NCI-H1092 treated with DMSO at 0.1 percent for 48 hours (cell line): ENCODE measurements at places on chromosomes 7 and 10.

- peak; percentile 50 for DNase-seq
These were observed 21.9 kb upstream of the KCNK18 start for GRCh38 chr10:117175215-117175900.

DNA sequence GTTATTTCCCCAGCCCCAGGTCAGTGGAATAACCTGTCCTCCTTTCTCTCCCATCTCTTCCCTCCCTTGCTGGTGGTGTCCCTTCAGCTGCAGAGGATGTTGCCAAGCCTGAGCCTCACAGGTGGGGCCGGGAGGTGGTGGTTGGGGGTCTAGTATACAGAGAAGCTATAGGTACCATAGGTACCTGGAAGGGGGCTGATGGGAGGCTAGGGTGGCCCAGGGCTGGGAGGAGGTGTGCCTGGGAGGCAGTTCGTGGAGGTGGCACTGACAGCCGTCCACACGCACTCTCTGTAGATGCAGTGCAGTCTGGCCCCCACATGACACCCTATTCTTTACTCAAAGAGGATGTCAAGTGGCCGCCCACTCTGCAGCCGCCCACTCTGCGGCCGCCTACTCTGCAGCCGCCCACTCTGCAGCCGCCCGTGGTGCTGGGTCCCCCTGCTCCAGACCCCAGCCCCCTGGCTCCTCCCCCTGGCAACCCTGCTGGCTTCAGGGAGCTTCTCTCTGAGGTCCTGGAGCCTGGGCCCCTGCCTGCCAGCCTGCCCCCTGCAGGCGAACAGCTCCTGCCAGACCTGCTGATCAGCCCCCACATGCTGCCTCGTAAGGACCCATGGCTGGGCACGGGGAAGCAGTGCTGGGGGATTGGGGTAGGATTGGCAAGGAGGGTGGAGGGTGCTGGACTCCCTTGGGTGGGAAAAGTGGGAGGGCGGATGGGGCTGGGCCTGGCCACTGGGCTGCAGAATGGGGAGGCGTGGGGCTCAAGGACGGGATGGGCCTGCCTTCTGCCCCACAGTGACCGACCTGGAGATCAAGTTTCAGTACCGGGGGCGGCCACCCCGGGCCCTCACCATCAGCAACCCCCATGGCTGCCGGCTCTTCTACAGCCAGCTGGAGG lies 9.5 kb downstream of the IRF5 start:
- DNase-seq = no peak

DNA sequence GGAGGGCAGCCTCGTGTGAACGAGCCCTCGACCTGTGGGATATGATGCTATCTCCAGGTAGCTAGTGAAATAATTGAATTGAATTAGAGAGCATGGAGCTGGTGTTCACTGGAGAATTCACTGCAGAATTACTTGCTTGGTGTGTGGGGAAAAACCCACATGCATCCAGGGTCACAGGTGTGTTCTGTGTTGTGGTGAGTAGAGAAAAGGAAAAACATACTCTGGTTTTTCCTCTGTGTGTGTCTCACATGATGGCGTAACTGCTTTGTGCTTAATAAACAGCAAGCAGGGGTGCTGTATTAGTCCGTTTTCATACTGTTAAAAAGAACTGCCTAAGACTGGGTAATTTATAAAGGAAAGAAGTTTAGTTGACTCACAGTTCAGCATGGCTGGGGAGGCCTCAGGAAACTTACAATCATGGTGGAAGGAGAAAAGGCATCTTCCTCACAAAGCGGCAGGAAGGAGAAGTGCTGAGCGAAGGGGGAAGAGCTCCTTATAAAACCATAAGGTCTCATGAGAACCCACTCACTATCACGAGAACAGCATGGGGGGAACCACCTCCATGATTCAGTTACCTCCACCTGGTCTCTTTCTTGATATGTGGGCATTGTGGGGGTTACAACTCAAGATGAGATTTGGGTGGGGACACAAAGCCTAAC lies 62.6 kb downstream of the TACR2 start:
- no peak for DNase-seq

- no peak for DNase-seq
These were observed 183.6 kb downstream of the TAX1BP1 start for GRCh38 chr7:27923642-27923980.

DNA sequence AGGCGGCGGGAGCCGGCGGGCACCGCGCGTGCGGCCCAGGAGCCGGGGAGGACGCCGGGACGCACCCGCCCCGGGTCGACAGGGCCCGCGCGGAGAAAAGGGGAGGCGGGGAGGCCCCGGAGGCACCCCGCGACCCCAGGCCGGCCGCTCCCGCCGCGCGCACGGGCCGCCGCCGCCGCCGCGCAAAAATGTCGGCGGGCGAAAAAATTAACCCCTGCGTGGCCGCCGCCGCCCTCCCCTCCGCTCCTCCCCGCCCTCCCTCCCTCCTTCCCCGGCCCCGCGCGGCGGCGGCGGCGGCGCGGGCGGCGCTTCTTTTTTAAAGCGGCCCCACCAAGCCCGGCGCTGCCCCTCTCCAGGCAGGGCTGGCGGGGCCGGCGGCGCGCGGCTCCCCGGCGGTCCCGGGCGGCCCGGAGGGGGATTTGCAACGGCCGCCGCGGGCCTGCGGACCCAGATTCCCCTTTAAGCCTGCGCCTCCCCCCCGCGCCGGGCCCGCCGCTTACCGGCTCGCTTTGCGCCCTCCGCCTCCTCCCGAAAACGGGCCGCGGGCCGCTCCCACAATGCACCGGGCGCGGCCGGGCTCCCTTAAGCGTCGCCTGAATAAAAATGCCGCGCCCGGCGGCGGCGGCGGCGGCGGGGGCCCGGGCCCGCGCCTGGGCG lies 465 bp downstream of the SEPHS1 start:
- DNase-seq = peak; percentile 64

DNA sequence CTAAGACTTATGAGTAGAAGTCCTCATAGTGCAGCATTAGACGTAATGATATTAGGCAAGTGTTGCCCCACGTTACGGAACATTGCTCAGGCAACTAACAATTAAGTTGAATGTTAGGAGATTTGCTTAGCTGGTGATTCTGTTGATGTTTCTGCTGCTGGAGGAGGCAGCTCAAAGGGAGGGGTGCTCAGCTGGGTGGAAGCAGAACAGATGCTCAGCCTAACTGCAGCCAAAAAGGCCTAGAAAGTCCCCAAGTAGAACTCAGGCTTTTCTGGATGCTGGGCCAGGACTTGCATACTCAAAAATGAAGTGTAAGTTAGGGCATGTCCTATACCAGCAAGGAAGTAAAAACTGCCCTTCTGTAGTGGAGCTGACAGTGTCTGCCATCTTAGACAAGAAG lies 201.4 kb downstream of the ADRA2A start:
- no peak for DNase-seq

DNA sequence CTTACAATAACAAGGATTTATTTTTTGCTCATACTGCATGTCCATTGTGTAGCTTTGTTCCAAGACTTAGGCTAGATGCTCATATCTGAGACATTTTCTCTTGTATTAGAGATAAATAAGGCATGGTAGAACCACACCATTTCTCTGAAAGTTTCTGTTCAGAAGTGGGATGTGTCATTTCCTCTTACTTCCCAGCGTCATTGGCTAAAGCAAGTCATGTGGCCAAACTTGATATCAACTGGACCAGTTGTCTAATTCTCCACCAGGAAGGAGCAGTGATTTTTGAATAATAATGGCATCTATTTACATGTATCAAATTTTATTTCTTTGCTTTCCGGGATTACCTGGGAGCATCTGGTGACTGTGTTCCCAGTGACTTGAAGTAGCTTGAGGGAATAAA lies 38.3 kb downstream of the AHCYL2 start:
- no peak for DNase-seq

DNA sequence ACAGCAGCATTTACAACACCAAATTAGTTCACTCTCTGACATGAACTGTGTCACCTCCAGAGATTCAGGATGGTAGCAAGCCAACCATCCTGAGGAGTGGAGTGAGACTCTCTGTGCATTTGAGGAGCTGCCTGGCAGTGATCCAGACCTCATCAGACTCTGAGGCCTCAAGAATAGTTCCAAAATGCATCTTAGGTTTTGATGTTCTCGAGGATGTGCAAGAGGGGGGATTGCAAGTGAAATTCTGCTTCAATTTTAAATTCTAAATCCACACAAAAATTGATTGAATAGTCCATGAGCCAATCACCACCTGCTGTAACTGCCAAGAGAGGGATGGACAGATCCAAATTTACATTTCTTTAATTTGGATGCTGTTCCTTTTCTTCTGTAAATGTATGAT lies 49.7 kb downstream of the SLK start:
- DNase-seq = no peak

DNA sequence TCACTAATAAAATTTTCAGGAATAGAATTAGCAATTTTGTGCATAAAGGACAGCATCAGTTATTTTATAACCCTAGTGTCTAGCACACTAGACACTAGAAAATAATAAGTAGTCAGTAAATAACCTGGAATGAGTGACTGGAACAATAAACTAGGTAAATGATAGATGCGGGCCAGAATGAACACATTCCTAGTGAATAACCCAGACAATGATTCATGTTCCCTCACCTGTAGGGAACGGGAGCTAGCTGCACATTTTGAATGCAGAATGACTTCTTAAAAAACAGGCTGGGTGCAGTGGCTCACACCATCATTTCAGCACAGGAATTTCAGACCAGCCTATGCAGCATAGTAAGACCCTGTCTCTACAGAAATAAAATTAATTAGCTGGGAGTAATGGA lies 3.2 kb upstream of the ATOH7 start:
- DNase-seq = no peak

GRCh38 chr10:131896403-131896802 lies 4.4 kb upstream of the PPP2R2D start:
- DNase-seq = no peak

DNA sequence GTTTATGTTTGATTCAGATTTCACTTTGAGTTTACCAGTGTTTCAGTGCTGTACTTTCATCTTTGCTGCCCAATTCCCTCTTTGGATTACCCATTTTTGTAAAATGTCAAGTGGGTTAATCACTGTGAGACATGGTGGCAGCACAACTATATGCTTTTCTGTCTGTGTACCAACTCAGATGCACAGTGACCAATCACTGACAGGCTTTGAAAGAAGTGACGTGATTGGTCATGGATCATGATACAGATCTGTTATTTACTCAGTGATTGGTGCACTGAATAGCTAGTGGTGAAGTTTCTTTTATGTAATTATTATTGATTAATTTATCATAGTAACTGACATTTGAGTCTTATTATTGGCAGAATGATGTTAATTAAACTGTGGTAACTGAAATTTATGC lies 126.9 kb downstream of the SDK1 start:
- DNase-seq = no peak

GRCh38 chr7:16455591-16455990 lies 9.9 kb downstream of the SOSTDC1 start:
- no peak for DNase-seq

GRCh38 chr7:114944745-114945625 lies 23.1 kb downstream of the MDFIC start:
- DNase-seq = no peak

DNA sequence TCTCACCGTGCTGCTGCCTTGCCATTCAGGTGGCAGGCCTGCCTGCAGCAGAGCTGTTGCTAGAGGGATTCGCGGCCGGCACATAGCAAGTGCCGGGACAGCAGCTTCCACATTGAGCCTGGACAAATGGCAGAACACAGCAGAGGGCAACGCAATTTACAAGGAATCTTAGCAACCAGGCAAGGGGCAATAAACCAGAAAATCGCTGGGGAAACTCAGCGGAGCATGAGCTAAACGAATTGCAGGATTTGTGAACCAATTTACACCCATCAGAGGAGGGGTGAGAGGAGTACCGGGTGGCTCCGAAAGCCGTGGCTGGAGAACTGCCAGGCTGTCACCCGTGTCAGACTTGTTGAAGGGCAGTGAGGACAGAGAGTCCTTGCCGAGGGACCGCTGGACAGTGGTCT lies 58.6 kb upstream of the LOXL4 start:
- no peak for DNase-seq

- DNase-seq = peak; percentile 53
These were observed 663 bp downstream of the HERPUD2 start for GRCh38 chr7:35694161-35694783.

DNA sequence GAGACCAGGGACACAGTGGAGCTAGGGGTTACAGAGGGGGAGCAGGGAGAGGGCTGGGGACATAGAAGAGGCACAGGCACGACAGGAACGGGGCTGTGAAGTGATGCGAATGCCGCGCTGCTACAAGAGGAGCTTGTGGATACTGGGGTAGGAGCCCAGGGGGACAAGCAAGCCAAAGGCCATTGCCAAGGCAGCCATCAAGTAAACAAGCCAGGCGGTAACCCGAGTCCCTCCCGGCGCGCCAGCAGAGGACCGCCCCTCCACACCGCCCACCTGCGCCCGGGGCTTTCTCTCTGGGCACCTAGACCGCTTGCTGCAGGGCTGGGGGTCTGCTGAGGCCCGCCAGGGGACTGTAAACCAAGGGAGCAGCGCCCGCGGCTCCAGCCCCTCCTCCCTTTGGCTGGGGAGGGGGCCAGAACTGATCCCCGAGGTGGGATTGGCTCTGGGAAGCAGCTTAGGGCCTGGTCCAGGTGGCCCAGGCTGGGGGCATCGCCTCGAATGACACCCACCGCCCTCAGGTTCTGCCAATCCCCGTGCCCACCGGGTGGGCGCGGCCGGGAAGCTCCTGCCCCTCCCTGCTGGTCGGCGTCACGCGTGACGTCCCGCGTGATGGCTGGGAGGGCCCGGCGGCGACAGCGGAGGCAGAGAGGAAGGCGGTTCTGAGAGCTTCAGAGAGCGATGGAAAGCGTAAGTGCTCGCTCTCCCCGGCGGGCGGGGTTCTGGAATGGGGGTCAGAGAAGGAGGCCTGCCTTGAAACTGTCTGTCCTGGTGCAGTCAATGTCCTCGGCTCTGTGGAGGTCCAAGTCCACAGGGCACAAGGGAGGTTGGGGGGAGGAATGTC lies 982 bp downstream of the SFXN3 start:
- DNase-seq = peak; percentile 17

DNA sequence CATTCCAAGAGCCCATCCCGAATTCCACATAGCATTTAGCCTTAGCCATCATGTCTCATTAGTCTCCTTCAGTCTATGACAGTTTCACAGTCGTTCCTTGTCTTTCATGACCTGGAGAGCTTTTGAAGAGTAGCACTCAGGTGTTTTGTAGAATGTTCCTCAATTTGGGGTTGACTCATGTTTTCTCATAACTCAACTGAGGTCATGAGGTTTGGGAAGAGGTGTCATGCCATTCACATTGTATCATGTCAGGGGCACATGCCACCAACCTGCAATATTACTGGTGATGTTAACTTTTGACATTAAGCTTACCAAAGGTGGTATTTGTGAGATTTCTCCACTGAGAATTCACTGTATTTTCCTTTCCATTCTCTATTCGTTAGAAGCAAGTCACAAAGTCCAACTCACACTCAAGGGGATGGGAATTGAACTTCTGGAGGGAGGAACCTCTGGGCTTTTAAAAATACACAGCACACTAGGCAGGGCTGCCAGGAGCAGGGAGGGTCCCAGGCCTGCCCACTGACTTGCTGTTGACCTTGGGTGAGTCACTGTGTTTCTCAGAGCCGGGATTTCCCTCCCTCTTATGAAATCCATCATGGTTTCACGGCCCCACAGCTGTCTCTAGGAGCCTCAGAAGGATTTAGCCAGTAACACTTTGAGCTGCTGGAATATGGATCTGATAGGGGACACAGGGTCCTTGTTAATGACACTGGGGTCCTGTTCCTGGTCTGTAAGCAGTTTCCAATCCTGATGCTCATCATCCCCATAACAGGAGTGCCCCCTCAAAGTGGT lies 74.4 kb upstream of the TCF7L2 start:
- DNase-seq = no peak
